ENCODE measurements at places on chromosomes 5 and 9. TPM values are rescaled to one million over a fixed set of nuclear protein-coding genes. Genes with fewer than 3 reads are reported as not detected.

DNA sequence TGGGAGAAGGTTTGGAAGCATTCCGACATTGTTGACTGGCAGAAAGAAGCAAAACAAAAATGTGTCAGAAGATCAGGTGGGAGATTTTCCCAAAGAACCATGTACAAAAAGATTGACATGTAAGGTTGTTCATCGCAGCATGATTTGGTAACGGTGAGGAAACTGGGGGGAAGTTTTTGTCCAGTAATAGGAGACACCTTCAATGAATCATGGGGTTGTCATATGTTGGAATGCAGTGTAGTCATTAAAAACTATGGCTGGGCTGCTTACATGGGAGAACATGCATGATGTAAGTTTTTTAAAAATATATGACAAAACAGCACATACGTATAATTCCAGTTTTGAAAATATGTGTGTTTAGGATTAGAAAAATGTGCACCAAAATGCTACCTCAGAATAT lies 50.5 kb downstream of the HSD17B3 start:
- DNase-seq: no peak

DNA sequence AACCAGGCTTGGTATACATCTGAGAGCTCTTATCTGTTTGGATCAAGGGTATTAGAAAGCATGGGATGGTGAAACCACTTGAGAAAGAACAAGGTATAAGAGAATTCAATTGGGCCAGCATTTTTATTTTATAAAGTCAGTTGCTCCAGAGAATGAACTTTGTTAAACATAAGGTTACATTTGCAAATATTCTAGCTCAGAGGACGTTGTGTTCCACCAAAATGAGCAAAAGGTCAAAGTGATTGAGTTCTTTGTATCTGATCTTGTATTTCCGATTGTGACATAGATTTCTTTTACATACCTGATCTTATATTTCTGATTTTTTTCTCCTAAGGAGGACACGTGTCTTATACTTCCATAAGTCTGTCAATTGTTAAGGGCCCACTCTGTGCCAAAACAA lies 8.6 kb upstream of the STARD4 start:
- no peak for DNase-seq

DNA sequence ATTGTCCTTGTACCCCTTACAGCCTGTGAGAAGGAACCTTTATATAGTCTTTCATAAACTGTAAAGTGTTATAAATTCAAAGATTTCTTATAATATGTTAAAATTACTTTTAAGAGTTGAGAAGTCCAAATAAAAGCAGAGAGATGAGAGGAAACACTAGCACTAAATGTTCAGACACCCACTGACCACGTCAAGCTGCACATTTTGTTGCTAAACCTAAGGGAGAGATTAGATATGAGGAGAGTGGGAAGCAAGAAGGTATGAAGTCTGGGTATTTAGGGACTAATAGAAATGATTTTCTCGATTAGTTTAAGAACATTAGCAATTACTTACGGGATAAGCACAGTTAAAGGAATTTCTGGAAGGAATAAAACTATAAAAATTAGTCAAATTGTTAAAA lies 506.9 kb downstream of the RAB3C start:
- no peak for DNase-seq

- no peak for DNase-seq
Observed at GRCh38 chr5:112960863-112961504, 15.6 kb upstream of the DCP2 start.

- no peak for DNase-seq
Observed at GRCh38 chr9:93634311-93635185, 58.2 kb downstream of the PHF2 start.

Gene HTR4
- 18.8 TPM for total RNA-seq

DNA sequence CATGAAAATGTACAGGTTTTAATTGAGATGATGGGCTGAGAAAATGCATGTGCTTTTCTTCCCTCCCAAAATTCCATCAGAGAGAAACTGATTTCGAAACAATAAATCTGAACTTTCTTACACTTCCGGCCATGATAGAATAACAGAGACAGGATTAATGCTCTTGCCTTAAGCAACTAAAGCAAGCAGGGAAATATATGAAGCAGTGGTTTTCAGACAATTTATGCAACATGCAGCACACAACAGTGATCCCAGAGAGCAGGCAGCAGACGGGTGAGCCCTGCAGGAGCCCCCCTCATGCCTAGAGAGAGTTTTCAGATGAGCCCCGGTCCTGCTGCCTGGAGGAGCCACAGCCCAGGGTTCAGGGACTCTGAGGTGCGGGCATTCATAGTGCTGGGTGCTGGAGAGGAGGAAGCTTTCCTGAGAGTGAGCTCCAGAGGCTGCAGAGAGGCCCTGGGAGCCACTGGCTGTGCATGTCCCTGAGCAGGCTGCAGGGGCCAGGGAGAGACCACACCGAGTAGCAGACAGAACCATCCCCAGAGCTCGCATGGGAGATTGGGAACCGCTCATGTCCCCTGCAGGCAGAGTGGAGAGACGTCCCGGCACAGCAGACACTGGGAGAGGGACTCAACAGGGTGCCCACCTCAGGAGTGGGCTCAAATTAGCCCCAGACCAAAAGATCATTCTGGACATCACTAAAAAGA lies 143.5 kb downstream of the OLFM1 start:
- DNase-seq: no peak

DNA sequence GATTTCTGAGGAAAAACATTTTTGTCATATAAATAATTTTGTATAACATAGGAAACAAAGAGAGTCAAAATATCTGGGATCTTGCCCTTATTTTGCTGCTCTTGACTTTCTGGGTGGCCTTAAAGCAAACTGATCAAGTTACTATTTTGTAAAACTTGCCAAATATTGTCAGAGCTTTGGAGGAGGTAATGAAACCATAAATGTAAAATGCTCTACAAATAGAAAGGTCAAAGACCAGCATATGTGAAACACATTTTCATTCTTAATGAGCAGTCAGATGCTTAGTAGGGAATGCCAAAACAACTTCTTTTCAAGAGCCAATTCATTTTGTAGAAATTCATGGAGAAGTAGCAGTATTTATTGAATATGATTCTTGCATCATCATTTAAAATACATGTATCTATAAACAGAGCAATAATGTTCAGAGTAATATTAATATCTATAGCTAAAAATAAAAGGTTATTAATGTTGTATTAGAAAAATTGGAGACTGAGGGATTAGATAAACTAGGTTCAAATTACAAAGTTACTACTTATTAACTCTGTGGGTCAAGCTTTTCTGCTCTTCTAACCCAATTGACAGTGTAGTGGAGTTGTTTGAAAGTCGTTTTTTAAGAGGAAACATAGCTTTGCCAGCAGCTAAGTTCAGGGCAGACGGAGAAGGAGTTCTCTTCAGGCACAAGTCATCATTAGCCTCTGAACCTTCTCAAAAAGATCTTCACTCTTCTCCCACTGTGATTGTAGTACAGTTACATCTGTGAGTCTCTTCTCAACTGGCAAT lies 2053.1 kb downstream of the EFNA5 start:
- no peak for DNase-seq

Gene PHYHD1
- total RNA-seq: 5.2 TPM

Measured in mucosa of descending colon (tissue), 3 donors.